Stimulated activated CD4-positive, alpha-beta T cell treated with anti-CD3 and anti-CD28 coated beads, Interleukin-12 subunit alpha, Interleukin-12 subunit beta, amount 100 ng/mL, for 24 hours (primary cell): ENCODE measurements at places on chromosomes 12 and 14.

- no peak for DNase-seq
These were observed 103.7 kb upstream of the IFNG-AS1 start for GRCh38 chr12:67885375-67886169.

DNA sequence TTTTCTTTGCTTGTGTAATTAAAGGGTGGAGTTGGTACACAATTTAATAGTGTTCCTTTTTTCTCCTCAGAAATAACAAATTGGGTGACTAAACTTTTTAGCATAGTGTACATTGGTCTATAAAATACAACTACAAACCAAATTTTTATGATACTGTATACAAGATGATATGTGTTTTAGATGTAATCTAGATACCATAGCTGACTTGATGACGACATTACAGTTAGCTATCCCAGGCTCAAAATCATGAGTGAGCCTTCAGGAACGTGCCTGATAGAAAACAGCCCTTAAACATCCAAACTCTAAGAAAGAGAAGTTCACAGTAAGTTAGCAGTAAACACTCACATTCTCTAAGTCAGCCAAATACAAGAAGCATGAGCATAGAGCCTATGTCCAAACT lies 99.0 kb upstream of the SSTR1 start:
- no peak for DNase-seq

- DNase-seq, result no peak
These were observed 36.1 kb upstream of the PRB2 start for GRCh38 chr12:11431486-11431885.

DNA sequence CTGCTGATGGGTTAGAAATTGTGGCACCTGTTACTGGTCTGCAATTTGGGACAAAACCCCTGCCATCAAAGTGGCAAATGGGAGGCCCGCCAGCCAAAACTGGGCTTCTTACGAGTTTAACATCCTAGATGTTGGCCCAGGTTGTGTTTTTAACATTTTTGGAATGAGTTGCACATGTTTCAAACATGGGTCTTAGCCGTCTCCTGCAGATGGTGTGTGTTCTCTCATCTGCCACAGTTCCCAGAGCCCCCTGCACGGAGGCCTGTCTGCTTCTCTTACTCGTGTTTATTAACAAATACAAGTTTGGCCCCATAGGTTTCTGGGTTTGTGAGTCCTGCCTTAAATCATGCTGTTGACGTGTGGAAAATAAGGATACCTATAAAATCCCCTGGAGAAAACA lies 46.5 kb downstream of the CACNA2D4 start:
- no peak for DNase-seq

- no peak for DNase-seq
These were observed 39.4 kb upstream of the BTG1 start for GRCh38 chr12:92185052-92185451.

DNA sequence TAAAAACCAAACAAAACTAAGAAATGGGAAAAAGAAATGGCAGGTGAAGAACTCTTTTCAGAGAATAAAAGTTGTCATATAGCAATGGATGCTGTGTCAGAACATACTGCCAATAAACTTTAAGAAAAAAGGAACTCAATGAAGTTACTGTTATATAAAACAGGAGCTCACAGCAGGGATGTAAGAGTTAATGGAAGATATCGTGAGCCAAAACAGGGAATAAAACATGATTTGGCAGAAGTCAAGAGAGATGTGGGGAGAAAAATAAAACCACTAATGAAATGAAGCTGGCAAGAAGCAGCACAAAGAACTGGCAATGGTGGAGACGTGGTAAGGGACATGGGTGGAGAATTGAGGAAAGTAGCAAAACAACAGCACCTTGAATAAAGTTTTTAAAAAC lies 61.0 kb downstream of the TAOK3 start:
- DNase-seq, result no peak

DNA sequence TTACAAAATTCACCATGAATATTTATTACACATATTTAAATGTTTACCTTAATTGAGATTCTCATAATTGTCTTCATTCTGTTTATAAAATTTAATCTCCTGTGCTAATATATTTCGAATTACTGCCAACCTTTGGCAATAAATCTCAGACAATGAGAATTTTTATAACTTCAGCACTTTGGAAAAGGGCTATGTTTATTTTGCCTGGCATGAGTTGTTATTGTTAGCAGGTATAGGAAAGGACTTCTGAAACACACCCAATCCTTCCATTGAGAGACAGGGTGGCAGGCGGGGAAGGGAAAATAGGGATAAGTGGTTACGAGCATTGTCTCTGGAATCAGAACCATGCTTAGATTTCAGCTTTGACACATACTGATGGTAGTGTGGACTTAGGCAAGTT lies 12.1 kb upstream of the MSRB3 start:
- no peak for DNase-seq

- peak; percentile 55 for DNase-seq
These were observed 5.0 kb upstream of the BAZ2A start for GRCh38 chr12:56634837-56635791.

DNA sequence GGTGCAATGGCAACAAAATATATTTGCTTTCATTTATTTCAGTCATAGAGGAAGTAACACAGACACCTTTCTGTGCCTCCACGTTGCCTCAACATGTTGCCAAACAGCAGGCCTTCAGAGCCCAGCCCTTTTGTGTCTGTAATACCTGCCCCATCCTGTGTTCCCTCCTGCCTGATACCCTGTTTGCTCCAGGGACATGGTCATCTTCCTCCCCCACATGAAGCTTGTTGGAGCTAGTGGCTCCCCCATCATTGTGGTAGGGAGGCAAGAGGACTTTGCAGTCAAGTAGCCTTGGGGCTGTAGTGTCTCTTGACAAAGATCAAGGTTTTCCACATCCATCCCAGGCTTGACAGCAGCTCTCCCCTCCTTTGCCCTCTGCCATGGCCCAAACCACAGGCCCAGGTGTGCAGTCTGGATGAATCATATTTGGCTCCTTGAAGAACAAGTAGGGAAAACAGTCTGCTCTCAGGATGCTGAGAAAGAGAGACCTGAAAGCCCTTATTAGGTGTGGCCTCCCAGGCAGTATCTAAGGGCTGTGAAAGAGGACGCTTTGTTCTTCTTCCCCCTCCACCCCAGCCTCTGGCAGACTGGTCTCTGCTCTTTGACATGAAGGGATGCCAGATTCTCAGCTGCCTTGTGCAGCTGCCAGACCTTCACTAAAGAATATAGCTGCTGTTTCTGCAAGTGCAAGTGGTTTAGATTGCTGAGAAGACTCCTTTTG lies 329.0 kb downstream of the C12orf75 start:
- DNase-seq, result no peak

- no peak for DNase-seq
These were observed 57.6 kb downstream of the CCDC59 start for GRCh38 chr12:82300611-82301010.

- DNase-seq, result no peak
These were observed 13.9 kb upstream of the VRK1 start for GRCh38 chr14:96783043-96783914.

GRCh38 chr12:25130741-25131188 lies 64.2 kb downstream of the DNAI7 start:
- DNase-seq, result no peak

DNA sequence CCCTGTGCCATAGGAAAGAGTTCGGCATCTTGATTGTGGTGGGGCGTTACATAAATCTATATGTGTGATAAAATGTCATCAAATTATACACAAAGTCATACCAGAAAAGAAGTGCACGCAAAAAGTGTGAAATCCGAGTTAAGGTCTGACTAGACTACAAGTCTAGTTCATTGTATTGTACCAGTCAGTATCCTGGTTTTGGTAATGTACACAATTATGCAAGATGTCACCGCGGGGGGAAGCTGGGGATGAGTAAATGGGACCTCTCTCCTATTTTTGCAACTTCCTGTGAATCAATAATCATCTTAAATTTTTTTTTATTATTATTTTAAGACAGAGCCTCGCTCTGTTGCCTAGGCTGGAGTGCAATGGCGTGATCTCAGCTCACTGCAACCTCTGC lies 43.2 kb upstream of the BCL11B start:
- DNase-seq, result no peak

DNA sequence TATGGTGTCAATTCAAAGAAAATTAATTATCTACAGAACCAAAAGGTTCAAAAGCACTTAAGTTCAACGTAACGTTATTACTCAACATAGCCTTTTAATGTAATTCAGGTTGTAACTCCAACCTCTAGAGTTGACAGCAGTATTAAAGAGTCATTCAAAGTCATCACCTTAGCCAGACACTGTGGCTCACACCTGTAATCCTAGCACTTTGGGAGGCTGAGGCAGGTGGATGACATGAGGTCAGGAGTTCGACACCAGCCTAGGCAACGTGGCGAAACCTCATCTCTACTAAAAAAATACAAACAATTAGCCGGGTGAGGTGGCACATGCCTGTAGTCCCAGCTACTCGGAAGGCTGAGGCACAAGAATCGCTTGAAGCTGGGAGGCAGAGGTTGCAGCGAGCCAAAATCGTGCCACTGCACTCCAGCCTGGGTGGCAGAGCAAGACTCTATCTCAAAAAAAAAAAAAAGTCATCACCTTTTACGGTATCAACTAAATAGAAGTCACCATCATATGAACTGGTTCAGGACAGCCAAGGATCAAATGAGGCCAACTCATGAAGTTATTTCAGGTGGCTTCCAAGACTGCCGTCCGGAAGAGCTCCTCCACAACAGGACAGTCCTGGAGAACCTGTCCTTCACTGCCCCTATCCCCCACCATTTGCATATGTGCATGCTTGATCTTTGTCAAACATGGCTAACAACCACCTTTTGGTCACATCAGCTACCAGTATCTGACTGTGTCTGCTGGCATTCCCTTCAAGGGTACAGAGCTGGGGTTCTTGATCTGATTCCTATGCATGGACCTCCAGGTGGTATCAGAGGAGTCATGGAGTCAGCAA lies 4.2 kb downstream of the PPTC7 start:
- no peak for DNase-seq

- peak; percentile 38 for DNase-seq
These were observed 35.4 kb upstream of the TMEM179 start for GRCh38 chr14:104639885-104640548.

DNA sequence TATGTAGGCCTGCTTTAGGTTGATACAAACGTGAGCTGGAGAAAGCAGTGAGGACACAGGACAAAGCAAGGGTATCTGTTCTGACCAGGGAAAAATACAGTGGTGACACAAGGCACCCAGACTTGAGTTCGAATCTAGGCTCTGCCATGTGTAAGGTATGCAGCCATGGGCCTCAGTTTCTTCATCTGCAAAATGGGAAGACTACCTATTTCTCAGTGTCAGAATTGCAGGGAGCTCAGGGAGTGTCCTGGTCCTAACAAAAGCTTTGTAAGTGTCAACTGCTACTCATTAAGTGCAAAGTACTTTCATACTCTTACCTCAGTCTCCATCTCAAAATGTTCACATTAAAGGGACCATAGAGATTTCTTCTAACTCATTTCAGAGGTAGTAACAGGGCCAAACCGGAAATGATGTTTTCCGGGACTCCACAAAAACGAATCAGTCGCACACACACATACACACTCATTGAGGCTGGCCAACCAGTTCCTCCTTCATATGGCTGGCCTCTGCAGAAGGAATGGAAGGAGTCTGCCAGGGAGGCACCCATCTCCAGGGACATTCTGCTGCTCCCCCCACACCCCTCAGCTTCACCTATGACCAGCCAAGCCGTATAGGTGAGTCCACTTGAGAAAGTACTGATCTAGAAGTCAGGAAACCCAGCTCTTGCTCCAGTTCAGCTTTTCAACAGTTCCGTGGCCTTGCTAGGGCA lies 7.8 kb downstream of the CTDSP2 start:
- DNase-seq, result no peak

- DNase-seq, result no peak
These were observed 42.1 kb downstream of the CCDC85C start for GRCh38 chr14:99561864-99562263.

DNA sequence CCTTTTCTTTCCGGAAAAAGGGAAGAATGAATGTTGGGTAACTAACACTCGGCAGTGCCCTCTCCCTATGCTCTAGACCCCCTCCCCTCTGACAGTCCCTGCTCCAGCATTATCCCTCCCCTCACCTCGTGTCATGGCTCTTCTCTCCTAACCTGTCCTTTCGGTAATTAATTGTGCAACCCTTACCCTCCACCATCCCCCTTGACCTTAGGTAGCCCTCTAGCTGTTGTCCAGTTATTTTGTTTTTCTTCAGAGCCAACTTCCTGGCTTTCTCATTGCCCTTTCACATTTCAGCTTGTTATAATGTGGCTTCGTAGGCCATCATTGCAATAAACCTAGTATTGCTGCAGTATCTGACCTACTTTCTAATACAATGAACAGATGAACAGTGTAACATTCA lies 11.2 kb downstream of the ARG2 start:
- DNase-seq, result no peak

GRCh38 chr12:103560604-103561101 lies 26.4 kb upstream of the STAB2 start:
- DNase-seq, result no peak

GRCh38 chr14:95533391-95533821 lies 1.4 kb upstream of the GLRX5 start:
- DNase-seq, result no peak

GRCh38 chr12:121814429-121815119 lies 10.8 kb downstream of the SETD1B start:
- DNase-seq, result no peak

GRCh38 chr14:93723001-93723400 lies 65.3 kb downstream of the PRIMA1 start:
- DNase-seq, result no peak

DNA sequence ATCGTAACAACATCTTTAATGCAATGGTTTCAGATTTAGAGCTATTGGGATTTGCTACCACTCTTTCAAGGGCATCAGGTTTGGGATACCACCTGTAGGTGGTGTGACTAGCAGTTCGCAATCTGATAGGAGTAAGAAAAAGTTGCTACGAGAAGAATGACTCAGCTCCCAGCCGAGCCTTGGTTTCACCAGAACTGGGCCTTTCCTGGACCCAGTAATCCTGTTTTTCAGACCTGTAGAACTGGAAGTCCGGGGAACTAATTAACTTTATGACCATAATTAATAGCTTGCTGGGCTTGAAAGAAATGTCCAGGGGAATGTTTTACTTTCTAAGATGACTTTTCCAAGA lies 770 bp downstream of the ABHD4 start:
- no peak for DNase-seq

- no peak for DNase-seq
These were observed 4.3 kb downstream of the SEL1L start for GRCh38 chr14:81529391-81529790.

- DNase-seq, result no peak
These were observed 21.5 kb downstream of the BRMS1L start for GRCh38 chr14:35847636-35848035.

DNA sequence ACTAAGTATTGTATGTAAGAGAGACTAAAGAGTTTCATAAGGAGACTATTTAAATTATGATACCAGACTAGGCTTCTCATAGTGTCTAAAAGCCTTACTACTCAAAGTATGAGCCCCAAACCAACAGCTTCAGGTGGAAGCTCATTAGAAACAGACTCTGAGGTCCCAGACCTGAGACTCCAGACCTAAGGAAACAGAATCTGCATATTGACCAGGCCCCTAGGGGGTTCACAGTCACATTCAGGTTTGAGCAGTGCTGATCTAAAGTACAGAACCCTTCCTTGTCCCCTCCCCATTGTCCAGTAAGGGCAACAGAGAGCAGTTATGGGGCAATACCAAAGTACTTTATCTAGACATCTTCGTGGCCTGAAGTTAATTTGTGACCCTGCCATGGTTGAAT lies 87.7 kb downstream of the SSPN start:
- DNase-seq, result no peak
